ENCODE measurements at places on chromosomes 6 and 20.

- no peak for DNase-seq
Measured at GRCh38 chr6:75657327-75657726, 55.6 kb downstream of the SENP6 start.

DNA sequence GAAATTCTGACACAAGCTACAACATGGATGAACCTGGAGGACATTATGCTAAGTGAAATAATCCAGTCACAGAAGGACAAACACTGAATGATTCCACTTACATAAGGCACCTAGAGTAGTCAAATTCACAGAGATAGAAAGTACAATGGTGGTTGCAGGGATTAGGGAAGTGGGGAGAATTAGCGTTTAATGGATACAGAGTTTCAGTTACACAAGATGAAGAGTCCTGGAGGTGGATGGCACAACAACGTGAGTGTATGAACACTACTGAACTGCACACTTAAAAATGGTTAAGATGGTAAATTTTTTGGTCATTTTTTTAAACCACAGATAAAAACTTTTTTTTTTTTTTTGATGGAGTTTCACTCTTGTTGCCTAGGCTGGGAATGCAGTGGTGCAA lies 24.7 kb downstream of the MOCS3 start:
- DNase-seq: no peak

GRCh38 chr6:139373154-139373927 lies 1.1 kb downstream of the CITED2 start:
- peak; percentile 11 for DNase-seq

DNA sequence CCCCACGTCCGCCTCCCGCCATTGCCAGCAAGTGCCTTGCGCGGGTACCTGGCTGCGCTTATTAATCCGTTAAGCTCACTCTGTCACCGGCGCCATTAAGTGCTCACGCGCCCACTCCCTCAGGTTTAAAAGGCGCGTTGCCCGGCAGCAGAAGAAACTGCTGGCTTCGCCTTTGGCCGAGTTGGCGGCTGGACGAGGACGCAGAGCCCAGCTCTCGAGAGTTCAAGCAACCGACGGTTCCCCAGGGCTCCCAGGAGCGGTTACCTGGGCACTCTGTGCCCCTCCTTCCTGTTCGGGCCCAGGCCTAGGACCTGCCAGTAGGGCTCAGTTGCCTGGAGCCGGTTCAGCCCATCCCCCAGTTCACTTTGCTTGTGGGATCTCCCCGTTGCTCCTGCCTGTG lies at the start of gene GGTLC1:
Gene GGTLC1, minus strand, starts transcription at position 219 of the 400 bp plus-strand sequence. CDS start 2,168 bp downstream, outside the sequence.
- DNase-seq: no peak

- no peak for DNase-seq
Measured at GRCh38 chr6:63964366-63964765, 328.8 kb downstream of the PHF3 start.

- no peak for DNase-seq
Measured at GRCh38 chr6:25692472-25692871, 40.5 kb downstream of the SCGN start.

GRCh38 chr6:148466158-148466557 lies 123.5 kb downstream of the SASH1 start:
- no peak for DNase-seq

DNA sequence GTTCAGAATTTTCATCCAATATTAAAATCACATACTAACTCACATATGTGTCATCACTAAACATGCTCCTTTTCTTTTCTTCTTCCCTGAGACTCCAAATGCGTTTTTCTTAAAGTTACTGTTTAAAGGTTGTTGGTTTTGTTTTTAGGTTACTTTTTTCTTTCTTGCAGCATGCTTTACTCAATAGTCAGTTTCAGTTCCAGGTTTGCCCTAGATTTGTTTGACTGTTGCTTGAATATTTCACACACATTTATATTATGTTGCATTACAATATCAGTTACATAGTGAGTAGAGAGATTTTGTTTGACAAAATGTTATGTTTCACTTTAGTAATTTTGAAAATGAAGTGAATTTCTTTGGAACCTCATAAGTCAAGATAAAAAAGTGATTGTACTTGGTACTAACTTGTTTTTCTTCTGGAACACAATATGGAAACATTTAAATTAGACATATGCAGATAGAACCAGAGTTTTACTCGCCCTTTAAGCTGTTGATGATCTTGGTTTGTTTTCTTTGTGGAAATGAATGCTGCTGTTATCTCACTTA lies 27.3 kb downstream of the FNDC1 start:
- no peak for DNase-seq

DNA sequence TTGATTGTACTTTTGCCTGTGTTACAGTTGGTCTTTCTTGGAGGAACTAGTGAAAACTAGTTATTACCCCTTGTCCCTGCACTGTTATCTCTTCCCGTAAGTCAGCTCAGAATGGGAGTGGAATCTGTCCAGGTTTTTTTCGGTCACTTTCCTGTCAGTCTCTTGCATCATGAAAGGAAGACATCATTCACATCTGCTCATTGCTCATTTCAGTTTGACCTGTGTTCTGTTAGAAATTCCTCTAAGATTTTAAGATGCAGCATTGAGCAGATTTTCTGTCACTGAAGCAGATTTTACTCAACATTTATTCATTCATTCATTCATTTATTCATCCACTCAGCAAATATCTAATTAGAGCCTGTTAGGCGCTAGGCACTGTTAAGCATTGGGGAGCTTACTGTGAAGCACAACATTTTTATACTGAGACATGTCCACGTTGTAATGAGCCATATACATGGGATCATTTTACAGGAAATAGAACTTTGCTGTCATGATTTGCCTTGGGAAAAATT lies 33.1 kb upstream of the HINT3 start:
- DNase-seq: no peak

- DNase-seq: no peak
Measured at GRCh38 chr6:36734486-36735060, 36.9 kb downstream of the RAB44 start.

DNA sequence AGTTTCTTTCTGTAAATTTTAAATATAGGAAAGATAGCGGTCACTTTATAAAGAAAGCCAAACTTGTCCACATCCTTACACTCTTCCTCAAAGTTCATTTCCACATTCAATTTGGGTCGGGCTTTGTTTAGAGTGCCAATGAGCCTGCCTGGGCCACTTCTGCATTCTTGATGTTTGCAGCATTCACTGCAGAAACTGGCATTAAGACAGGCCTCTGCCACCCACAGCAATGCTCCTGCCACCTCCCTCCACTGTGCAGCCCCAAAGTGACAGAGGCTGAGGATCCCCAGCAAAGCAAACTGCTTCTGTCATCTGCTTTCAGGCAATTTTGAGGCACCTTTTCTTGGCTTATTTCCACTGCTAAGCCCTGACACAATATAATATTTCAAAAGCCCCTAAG lies 61.2 kb downstream of the TNFAIP3 start:
- no peak for DNase-seq

GRCh38 chr20:46195264-46196036 lies 77.3 kb downstream of the CD40 start:
- DNase-seq: no peak

DNA sequence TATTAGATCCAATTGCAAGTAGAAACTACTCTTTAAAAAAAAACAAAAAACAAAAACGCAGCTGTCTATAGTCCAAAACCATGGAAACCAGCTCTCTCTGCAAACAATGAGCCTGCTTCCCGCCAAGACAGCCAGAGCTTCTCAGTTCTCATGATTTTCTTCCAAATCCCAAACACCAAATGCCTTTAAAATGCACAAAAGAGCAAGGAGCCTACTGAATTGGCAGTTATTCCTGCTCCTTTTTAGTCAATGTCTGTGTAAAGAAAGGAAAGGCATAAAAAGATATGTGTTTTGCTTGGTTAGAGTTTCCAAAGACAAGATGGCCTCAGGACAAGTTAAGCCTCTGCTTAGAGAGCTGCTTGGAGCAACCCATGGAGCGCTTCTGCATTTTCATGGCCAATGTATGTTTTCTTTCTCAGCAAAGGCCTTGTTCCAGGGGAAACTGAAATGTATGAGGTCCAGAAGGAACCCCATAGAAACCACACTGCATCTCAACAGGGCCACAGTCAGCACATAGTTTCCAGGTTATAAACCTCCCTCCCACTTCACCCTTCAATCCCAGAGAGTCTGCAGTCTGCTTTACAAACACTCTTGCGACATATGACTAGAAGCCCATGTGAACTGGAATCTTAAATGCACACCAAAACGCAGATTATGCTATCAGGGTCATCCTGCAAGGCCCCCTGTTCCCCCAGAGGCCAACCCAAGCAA lies 209.3 kb upstream of the TAB2 start:
- no peak for DNase-seq

All from GM04503 (cell line).